ENCODE measurements at places on chromosomes 11 and 22. TPM values are rescaled to one million over a fixed set of nuclear protein-coding genes. Genes with fewer than 3 reads are reported as not detected.

DNA sequence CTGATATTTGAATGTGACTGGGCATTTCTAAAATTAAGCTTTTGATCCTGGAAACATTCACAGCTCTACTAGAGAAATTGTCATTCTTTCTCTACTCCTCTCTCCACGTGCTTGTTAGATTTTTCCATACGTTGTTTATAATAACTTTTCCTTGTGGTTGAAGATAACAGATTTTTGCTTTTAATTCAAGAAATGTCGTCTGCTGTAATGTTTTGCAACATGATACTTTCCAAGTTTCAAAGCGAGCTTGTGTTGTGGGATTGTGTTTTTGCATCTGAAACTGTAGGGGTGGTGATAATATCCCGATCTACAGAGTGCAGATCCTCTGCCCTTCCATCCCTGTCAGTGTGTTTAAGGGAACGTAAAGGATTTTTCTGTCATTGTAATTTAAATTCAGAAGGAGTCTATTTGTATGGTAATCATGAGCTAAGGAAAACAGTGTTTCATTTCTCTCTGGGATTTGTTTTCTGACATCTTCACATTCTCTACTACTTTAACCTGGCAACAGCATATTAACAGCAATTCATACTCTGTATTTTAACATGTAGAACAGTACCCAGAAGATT is 321.4 kb downstream of the FAT3 start:
- DNase-seq: no peak

The ALDH3B1 gene
- 0.81 TPM for total RNA-seq

GRCh38 chr11:78737891-78738290 is 163.2 kb upstream of the NARS2 start:
- DNase-seq: no peak

GRCh38 chr11:44310463-44311272 is 729 bp upstream of the ALX4 start:
- DNase-seq: no peak

The TYMP gene
- 45.1 TPM for total RNA-seq

DNA sequence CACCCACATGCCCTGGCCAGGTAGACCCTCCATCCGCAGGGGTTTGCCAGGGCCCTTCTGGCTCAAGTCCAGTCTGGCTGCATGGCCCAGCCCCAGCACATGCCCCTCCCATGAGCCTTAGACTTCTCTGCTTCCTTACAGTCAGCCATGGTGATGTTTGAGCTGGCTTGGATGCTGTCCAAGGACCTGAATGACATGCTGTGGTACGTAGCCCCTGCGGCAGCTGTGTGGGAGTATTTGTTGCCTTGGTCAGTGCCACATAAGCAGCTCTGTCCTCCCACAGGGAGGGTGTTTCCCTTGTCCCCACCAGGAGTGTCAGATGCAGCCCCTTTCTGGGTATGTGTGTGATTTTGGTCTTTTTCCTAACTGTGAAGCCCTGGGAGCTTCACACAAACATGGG is 17.5 kb downstream of the CDC45 start:
- no peak for DNase-seq

DNA sequence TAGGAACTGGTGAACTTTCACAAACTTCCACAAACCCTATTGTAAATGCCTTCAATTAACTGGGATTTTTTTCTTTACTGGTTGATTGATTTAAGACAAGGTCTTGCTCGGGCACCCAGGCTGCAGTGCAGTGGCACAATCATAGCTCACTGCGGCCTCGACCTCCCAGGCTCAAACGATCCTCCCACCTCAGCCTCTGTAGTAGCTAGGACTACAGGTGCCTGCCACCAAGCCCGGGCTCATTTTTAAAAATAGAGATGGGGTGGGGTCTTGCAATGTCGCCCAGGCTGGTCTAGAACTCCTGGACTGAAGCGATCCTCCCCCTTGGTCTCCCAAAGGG is 35.7 kb upstream of the POLA2 start:
- no peak for DNase-seq

GRCh38 chr11:118476676-118477075 is 40.4 kb downstream of the KMT2A start:
- DNase-seq: no peak
